ENCODE measurements at places on chromosomes 1 and 21.

GRCh38 chr1:247370786-247371732 lies 39.4 kb upstream of the ZNF496 start:
- DNase-seq = no peak

DNA sequence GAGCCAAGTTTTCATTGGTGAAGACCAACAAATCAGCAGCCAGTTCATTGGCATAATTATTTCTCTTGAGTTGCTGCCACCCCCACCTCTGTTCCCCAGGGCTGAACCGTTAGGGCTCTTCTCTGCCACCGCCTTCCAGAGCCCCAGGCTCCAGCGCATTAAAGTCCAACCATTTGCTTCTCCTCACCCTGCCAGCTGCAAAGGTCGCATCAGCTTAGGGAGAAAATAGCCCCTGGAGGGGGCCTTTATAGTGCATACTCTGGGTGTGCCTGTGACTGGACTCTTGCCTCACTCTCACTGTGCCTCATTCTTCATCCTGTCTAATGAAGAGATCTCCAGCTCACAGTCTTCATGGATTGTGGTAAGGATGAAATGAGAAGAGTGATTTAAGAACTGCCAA lies 50.4 kb downstream of the KDM1A start:
- no peak for DNase-seq

DNA sequence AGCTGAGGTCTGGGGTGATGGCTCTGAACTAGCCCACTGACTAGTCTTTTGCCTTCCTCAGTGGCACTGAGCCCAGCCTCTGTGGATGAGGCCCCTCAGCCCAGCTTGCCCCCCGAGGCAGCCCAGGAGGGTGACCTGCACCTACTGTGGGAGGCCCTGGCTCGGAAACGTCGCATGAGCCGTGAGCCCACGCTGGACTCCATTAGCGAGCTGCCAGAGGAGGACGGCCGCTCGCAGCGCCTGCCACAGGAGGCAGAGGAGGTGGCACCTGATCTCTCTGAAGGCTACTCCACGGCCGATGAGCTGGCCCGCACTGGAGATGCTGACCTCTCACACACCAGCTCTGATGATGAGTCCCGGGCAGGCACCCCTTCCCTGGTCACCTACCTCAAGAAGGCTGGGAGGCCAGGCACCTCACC lies 87.8 kb downstream of the TRIM11 start:
- no peak for DNase-seq

GRCh38 chr1:8742022-8742924 lies 75.2 kb downstream of the RERE start:
- no peak for DNase-seq

DNA sequence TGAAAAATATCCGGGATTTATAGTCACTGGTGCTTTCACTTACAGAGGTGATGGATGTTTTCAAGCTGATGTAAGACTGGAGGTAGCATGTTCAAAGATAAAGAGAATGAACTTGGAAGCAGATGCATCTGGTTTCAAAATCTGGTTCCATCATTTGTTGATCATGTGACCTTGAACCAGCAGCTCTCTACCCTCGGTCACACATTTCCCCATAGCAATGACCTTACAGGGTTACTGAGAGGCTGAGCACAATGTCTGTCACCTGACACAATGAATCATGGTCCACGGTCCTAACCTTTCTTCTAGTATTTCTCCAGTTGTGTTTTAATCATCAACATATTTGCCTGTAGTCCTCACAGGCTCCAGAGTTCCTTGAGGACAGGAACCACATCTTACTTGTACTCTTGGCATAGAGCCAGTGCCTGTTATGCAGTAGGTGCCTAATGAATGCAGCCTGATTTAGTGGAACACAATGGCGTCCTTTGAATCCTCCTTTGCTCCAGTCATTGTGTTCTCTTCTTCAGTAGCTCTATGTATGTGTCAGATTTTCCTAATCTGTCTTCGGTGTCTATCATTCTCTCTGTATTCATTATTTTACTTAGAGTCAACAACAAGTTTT lies 667.3 kb downstream of the PTPRU start:
- no peak for DNase-seq

- no peak for DNase-seq
Observed at GRCh38 chr1:17531682-17532487, 7.6 kb upstream of the ARHGEF10L start.

- DNase-seq = no peak
Observed at GRCh38 chr1:168774241-168774640, 45.2 kb upstream of the DPT start.

- no peak for DNase-seq
Observed at GRCh38 chr1:79777481-79778219, 771.1 kb upstream of the ADGRL4 start.

DNA sequence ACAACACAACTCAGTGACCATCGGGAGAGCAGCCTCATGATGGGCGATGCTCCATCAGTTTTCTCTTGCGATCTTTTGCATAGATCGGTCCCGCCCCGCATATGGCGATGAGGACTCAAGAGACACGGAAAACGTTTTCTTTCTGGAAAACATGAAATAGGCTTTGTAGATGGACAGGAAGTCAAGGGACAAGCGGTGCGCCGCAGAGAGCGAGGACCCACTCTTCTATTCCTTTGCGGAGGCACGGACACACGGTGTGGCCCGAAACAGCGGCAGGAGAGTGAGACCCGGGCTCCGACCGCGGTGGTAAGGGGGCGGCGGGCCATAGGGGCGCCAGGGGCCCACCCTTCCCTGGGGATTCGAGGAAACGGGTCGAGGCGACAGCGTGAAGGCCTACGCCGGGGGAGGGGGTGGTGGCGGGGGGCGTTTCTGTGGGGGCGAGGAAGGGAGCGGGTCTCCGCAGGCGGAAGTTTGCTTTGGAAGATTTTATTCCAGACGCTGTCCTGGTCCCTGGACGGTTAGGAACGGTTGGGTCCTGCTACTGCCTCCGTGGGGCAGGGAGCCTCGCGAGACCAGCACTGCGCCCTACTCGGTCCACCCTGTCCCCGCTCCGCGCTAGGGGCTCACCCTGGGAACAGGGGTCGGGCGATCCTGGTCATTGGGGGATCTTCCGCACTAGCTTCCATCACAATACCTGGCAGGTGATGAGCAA lies 796 bp upstream of the TDRKH start:
- no peak for DNase-seq

- DNase-seq = no peak
Observed at GRCh38 chr1:54024358-54024757, 6.4 kb upstream of the LDLRAD1 start.

GRCh38 chr1:90964444-90965035 lies 57.3 kb downstream of the ZNF644 start:
- DNase-seq = no peak

- no peak for DNase-seq
Observed at GRCh38 chr21:42750737-42751530, 97.5 kb downstream of the PDE9A start.

DNA sequence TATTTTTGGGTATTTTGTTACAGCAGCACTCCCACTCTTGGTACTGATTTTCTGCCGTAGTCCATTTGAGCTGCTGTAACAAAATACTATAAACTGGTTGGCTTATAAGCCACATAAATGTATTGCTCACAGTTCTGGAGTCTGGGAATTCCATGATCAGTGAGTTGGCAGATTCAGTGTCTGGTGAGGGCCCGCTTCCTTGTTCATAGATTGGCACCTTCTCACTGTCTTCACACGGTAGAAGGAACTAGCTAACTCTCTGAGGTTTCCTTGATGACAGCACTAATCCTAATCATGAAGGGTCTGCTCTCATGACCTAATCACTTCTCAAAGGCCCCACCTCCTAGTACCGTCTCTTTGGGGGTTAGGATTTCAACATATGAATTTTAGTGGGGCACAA lies 85.2 kb downstream of the HHAT start:
- DNase-seq = no peak

DNA sequence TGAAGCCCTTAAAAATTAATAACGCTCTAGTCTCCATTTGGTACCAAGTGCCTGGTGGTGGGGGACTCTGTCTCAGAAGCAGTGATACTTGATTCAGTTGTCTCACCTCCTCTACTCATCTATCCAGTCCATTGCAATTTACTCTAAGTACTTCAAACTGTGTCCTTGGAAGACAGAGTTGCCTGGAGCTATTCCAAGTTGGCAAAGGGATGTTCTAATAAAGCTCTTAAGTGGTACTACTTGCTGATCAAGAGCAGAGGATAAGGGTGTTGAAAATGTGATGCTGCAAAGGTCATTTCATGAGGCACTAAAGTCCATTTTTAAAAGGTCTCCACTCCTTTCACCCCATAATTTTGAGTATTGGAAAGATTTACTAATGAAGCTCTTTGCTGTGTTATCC lies 142.2 kb downstream of the NFIA start:
- DNase-seq = no peak

All from keratinocyte (primary cell).